ENCODE measurements at places on chromosomes 16 and 17.

DNA sequence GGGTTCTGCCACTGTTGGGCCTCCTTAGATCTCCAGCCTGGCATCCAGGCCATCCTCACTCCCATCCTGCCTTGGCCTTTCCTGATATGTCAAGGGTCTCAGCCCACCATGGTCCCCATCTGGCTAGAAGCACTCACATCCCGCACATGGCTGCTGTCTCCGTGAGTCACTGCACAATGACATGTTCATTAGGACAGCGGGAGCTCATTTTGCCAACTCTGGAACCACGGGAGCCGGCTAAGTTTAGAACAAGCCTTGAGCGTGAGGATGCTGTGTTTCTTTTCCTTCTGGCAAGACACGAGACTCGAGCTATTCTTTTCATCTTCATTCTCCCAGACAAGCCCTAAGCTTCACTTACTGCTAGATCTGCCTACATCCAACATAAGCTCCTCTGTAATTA is 65.7 kb upstream of the KSR1 start:
- no peak for DNase-seq

DNA sequence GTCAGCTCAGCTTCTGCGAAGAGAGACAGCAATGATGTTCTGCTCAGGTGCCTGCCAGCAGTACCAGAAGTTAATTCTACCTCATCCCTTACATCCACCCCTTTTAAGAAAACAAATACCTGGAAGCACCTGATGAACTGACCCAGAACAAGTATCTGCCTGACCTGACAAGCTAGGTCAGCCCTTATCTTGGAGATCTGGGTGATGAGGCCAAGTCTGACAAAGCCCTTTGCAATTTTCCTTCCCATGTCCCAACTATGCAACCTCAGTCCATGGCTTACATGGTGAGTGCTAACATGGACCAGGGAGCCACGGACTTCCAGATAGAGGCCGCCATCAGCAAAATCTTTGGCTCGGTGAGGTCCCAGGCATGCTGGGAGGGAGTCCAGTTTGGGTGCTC is 3.6 kb downstream of the ACADVL start:
- no peak for DNase-seq

- DNase-seq = no peak
These were observed 21.2 kb upstream of the ENGASE start for GRCh38 chr17:79053251-79053925.

DNA sequence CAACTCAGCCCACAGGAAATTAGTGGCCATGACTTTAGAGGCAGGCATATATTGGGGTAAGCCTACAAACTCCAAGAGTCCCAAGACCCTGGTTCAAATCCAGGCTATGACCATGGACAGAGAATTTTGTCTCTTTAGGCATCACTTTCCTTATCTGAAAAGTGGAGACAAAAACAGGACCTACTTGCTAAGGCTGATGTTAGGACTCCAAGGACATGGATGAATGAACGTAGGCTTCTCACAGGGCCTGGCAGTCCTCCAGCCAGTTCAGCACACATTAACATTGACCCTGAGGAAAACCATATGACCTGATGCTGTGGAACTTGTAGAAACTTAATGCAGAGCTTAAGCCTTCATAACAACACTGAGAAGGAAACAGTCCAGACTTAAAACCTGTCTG is 1.4 kb downstream of the FKBP10 start:
- no peak for DNase-seq

DNA sequence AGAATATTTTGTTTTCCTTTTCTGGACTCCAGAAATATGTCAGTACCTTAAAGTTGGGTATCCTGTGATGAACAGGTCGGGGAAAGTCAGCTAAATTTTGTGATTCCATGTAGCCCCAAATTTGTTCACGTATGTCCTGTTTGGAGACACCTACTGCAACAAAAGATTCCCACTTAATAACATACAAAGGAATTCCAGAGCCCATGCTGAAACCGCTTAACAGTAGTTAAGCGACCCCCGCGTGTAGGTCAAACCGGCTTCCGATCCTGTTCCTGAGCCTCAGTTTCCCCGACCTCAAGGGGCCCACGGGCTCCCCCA is 477 bp downstream of the MTHFSD start:
- no peak for DNase-seq

GRCh38 chr16:57486858-57487834 is 853 bp upstream of the DOK4 start:
- DNase-seq = no peak

DNA sequence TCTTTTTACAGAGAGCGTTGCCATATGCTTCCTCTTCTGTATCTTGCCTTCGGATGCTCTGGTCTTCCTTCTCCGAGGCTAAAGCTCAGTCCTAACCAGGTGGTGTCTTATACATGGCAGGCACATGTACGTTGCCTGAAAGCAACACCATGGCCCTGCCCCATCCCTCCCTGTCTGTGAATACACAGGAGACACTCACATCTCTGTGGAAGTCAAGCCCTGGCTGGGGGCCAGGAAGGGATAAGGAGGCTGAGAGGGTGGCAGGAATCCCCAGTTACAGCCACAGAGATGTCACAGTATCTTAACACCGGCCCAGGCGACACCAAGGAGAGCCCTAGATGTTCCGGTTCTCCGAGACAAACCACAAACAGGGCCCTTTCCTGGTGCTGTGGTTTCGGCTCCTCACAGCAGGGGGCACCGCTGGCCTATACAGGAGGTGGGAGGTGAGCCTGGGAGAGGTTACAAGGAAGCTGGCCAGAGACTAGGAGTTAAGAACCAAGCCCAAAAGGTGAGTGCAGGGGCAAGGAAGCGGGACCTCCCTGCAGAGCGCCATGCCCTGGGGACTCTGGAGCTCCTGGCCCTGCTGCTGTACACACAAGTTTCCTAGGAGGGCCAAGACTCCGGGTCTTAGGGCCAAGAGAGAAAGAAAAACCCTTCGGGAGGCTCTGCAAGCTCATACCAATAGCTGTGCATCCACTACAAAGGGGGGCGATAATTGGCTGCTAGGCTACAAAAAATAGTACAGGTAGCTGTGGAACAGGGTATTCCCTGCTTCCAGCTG is 41.7 kb downstream of the SRL start:
- DNase-seq = no peak

- DNase-seq = no peak
These were observed 36.9 kb downstream of the GPATCH8 start for GRCh38 chr17:44466339-44466738.

DNA sequence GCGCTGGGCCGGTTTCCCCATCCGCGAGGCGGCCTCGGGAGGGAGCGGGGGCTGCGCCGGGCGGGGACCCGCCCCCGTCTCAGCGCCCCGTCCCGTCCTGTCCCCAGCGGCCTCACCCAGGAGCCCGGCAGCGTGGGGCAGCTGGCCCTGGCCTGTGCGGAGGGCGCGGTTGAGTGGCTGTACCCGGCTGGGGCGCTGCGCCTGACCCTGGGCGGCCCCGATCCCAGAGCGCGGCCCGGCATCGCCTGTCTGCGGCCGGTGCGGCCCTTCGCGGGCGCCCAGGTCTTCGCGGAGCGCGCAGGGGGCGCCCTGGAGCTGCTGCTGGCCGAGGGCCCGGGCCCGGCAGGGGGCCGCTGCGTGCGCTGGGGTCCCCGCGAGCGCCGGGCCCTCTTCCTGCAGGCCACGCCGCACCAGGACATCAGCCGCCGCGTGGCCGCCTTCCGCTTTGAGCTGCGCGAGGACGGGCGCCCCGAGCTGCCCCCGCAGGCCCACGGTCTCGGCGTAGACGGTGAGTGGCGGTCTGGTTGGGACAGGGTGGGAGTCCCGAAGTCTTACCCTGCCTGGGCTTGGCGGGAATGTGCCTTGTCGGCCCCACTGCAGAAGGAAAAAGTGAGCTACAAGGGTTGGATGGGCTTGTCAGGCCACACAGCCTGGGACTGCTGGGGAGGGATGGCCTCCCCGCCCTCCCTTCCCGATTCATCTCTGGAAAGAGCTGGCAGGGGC is 720 bp downstream of the METRN start:
- no peak for DNase-seq

- no peak for DNase-seq
These were observed 6.2 kb upstream of the ZFHX3 start for GRCh38 chr16:73054125-73054484.

DNA sequence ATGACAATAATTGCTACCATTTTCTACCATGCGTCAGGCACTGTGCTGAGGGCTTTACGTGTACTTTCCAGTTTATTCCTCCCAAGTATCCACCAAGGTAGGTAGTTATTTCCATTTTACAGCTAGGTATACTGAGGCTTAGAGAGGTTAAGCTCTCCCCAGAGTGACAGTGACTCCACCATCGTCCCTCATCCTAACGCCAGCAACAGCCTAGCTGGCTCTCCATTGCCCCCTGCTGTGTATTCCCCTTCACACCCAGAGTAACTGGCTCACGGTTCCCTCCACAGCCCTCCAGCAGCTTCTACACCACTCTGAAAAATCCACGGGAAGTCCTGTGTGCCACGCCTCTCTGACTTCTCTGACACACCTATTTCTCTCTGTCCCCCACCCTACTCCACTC is 7.1 kb upstream of the ASGR1 start:
- DNase-seq = no peak

- DNase-seq = no peak
These were observed 59.9 kb downstream of the SEC14L1 start for GRCh38 chr17:77200711-77201110.

GRCh38 chr16:56120447-56121155 is 70.7 kb upstream of the GNAO1 start:
- DNase-seq = no peak

GRCh38 chr17:42279776-42280630 is 3.8 kb upstream of the STAT5B start:
- DNase-seq = no peak

DNA sequence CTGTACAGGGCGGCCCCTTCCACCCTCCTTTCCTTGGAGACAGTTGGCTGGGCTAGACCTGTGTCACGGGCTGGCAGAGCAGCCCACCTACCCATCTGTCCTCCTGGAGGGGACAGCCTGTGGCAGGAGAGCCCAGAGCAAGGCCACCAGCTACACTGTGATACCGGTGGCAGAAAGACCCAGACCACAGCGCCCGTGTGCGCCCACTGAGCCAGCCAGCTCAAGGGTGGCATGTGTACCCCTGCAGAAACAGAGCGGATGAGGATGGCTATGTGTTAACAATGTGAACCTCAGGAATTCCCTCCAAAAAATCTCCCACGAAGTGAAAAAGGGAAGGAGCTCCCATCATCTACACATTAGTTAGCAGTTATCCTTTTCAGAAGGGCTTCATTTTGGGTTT is 7.1 kb downstream of the HBQ1 start:
- DNase-seq = no peak

DNA sequence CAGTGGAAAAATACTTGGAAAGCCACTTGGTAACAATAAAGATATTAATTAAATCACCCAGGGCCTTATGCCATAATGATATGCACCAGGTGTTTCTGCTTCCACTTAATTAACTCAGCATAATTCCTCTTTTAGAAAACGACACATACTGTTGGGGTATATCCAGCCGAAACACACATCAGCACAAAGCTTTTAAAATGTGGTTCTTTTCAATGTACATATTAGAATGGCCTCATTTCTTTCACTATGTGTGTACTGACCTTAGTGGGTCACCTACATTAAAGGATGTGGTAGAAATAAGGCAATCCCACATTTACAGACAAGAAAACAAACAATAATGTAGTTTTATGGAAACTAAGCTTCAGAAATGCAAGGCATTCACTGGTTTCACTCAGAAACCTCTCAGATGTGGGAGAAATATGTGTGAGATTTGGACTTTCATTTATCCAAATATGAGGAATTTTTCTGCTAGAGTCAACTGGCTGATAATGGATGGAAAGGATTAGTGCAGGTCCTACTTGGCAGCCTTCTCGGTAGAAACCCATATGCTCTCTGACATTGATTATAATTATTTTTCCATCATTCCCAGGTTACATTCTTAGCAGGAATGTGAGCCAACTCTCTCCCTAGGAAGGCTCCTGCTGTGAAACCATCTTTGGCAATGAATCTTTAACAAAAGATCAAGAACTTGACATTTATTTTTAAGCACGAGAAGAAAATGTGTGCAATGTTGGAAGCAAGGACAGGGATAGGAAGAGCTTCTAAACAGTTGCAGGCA is 66.7 kb upstream of the DHX40 start:
- DNase-seq = no peak

GRCh38 chr17:46086821-46087220 is 87.8 kb downstream of the STH start:
- no peak for DNase-seq

Measured in T follicular helper cell (primary cell).